ENCODE measurements at places on chromosomes 7 and 10.

GRCh38 chr7:112790586-112791003 lies 402 bp upstream of the TMEM168 start:
- no peak for DNase-seq

- DNase-seq = no peak
Observed at GRCh38 chr10:61100887-61101286, 156.9 kb upstream of the RHOBTB1 start.

DNA sequence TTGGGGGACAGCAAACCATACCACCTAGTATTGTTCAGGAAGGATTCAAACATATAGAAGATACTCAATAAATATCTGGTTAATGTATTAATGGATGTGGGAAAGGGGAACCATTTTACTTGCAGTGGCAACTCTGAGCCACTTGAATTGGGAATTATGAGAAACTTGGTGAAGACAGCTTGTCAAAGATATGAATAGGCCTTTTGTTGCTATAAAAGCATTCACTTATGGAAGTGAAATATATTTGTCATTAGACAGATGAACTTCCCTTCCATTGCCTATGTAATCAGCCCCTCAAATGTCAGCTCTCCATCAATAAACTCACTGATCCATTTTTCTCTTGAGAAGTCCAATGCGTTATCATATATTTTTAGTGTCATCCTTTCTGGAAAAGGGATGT lies 56.1 kb downstream of the GPR85 start:
- no peak for DNase-seq

DNA sequence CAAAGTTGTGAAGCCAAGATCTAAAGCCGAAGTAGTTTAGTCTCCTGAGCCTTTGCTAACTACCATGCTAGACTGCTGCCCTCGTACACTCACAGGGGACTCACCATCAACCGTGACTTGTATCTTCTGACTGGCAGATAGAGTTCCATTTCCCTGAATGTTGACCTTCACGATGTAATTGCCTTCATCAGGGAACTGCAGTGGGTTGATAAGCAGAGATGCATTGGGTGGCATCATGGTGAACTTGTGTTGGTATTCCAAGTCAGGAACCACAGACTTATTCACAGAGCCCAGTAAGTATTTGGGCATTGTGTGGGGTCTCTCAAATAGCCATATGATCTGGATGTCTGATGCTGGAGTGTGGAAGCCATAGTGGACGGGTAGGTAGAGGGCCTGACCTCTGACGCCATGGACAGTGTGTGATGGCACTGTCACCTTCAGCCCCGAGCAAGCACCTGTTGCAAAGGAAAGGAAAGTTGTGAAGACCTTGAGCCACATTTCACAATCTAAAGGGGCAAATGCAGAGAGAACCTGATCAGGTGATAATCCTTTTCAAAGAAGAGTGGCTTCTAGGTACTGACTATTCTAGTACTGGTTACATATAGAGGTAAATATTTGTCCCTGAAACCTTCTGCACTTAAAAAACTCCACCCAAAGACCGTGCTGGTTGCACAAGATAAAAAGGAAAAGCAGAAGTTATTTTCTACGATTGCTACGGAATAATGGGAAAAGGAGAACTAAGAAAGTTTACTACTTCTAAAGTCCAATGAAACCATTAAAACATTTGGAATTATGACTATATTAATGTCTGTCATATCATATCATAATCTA lies 7.1 kb downstream of the HEPACAM2 start:
- DNase-seq = no peak

DNA sequence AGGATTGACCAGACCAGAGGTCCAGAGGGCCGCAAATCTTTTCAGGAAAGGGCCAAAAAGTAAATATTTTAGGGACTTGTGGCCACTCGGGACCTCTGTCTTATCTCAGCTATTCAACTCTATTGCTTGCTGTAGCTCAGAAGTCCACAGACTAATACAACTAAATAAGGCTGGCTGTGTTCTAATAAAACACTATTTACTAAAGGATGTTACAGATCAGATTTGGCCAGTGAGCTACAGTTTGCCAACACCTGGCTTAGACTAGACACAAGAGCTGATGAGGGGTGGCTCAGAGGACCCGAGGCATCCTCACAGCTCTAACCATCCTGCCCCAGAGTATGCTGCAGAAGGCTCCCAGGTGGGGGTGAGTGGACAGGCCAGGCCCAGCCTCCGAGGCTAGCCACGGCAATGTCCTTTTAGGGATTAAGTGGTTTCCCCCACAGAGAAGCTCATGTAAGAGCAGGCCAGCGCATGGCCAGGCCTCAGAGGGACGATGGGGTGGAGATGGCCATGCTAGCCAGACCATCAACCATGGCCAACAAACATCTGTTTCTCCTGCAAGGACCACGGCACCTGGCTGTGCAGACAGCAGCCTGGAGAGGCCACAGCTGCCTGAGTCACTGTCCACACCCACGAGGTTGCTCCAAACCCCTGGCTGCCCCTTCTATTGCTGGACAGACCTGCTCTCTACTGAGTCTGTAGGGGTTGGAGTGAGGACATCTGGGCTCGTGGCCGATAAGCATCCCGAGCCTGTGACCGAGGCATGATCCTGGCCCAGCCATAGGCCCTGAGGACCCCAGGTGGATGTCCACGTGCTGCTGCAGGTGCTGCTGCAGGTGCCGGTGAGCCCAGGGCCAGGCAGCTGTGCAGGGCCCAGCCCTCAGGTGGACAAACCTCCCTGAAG lies 76.5 kb downstream of the AFAP1L2 start:
- DNase-seq = no peak

GRCh38 chr7:107672183-107672582 lies 11.6 kb downstream of the SLC26A4 start:
- no peak for DNase-seq

Data from GOT3 (cell line).